ENCODE measurements at places on chromosomes 7 and 10.

GRCh38 chr7:23275912-23276311 is 23.2 kb upstream of the MALSU1 start:
- no peak for DNase-seq

GRCh38 chr10:86356296-86356695 is 10.3 kb downstream of the GRID1 start:
- no peak for DNase-seq

- DNase-seq, result no peak
These were observed 88.5 kb upstream of the TCERG1L start for GRCh38 chr10:131399981-131400380.

DNA sequence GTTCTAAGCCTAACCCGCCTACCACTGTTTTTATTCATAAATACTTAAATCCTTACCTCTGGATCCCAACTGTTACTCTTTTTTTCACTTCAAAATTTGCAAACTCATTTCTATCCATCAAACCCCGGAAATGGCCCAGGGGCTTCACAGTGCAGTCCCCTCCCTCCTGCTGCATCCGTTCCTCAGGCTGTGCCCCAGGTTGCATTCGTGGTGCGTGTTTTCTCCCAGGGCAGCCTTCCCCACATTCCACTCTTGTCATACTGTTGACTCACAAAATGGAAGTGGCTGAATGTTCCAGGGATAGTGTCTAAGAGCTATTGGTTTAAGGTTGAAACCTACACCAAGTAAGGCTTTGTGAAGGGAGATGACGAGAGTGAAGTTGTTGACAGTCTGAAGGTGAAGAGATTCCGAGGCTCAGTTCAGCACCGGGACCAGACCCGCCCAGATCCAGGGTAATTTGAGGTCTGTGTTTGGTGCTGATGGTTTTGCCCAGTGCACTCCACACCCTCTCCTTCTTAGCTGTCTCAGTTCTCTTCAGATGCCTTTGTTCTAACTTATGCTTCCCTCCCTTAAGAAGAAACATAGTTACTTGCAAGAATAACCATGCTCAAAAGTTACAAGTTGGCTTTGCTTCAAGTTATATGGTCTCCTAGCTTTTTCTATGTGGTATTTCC is 7.7 kb downstream of the INSIG1 start:
- no peak for DNase-seq

GRCh38 chr7:20435305-20435704 is 104.6 kb downstream of the ITGB8 start:
- DNase-seq, result no peak

- no peak for DNase-seq
These were observed 11.9 kb downstream of the TWIST1 start for GRCh38 chr7:19105546-19105945.

DNA sequence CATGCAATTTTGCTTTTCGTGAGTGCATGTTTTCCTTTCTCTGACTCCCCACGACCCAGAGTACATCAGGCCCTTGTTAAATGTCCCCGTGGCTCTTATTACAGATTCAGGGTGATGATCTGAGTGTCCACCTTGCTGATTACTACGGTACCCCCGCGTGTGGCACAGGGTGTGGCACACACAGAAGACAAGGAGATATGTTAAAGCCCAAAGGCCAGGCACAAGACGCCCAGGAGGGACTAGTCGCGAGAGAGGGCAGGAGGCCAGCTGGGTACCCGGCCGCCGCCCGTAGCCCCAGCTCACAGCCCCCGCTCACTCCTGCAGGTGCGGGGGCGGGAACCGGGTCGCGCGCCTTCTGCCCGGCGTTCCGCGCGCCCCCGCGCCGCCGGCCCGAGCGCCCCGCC is 281 bp upstream of the EXOC6 start:
- no peak for DNase-seq

GRCh38 chr7:9671979-9672917 is 1238.8 kb downstream of the NXPH1 start:
- DNase-seq, result no peak

DNA sequence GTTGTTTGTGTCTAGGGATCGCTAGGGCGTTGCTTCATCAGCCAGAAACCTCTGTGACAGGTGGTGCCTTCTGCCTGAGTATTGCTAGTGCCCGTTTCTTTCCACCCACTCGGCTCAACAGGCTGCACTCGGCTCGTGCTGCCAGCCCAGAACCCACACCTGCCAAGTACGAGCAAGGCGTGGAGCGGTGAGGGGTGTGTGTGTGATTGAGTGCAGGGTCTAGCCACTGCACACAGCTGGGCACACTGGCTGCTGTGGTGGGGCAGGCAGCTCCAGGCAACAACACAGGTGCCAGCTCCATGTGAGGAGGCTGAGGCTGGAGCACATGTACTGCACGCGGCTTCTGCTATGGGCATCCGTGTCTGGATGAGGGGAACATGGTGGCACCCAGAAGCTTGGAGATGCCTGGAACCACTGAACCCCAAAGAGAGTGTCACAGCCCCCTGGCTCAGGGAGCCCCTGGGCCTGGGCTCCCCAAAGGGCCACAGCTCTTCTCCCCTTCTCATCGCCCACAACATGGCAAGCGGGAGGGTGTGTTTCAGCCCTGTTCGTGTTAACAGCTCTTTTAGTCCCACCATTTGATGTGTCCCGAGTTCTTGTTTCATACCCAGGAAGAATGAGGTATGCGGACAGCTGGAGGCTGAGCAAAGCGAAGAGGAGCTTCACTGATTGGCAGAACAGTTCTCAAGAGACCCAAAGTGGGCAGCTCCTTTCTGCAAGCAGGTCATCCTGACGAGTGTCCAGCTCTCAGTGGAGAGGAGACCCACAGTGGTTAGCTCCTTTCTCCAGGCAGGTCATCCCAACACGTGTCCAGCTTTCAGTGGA is 78.1 kb downstream of the HDAC9 start:
- DNase-seq, result no peak

DNA sequence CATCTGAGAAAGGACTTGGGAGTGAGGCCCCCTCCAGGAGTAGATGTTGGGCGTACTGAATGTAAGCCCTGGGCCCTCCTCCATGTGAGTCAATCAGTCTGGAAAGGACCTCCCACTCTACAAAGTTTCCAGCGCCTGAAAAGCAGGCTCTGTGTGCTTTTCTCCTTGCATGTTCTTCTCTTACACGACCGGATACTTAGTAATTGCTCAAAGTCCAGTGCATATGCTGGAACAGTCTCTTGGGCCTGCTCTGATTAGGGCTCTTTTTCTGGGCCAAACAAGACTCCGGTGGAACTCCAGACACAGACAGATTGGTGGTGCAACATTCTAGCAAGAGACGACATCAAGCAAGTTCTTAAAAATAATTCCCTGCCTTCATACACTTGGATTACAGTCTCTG is 38.3 kb upstream of the RAPGEF5 start:
- no peak for DNase-seq

DNA sequence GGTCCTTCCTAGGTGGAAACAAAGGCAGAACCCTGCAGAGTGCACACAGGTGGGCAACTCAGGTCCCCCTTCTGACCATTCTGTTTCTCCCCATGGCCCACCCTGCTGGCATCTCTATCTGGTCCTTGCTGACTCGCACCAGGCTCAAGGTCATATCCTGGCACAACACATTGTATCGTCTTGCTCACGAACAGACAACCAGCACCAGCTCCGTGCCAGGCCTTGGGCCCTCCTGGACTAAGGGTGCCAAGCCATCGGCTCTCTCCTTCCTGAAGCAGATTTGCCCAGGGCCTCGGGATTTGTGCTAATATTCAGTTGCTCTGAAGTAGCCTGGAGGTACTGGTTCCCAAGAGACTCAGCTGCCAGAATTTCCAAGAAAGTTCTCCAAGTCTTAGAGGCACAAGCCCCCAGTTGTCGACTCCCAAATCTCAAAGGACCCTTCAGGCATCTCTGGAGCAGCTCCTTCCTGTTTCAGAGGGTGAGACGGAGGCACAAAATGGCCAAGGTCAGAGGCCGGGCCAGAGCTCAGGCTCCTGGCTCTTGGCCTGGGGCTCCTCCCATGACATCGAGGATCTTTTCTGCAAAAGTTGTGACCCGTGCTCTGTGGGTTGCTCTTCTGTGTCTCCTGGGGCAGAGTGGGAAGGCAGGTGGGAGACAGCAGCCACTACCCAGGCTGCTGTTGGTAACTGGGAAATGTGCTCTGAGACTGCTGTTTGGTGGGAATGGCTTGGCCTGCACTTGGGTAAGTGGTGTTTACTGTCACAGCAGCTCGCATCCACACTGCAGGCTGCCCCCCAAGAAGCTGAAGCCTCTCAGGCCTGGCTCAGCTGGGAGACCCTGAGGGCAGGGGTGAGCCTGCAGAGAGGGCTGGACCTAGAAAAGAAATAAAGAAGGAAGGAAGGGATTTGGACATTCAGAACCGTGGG is 121.3 kb downstream of the RGS10 start:
- no peak for DNase-seq

DNA sequence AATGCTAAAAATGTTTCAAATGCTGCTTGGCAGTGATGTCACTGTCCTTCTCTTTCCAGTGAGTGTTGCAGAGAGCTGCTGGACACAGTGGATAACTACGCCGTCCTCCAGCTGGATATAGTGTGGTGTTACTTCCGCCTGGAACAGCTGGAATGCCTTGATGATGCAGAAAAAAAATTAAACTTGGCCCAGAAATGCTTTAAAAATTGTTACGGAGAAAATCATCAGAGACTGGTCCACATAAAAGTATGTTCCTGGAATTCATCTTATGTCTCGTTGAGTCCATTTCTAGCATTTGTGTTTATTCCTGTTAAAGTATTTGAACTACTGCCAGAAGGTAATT is 25.2 kb downstream of the NUB1 start:
- DNase-seq, result no peak

GRCh38 chr10:14017467-14017866 is 313.3 kb downstream of the FRMD4A start:
- no peak for DNase-seq

DNA sequence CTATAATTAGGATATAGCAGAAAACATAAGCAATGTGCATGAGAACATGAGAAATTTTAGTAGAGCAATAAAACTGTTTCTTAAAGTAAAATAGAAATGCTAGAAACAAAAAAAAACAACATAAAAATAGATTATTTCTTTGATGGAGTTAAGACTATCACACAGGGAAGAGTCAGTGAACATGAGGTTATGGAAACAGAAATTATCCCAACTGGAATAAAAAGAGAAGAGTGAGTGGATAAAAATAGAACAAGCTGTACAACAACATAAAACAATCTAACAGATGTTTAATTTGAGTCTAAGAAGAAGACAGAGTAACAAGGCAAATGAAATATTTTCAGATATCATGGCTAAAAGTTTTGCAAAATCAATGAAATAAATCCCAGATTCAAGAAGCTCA is 7.5 kb upstream of the OR6B1 start:
- no peak for DNase-seq

DNA sequence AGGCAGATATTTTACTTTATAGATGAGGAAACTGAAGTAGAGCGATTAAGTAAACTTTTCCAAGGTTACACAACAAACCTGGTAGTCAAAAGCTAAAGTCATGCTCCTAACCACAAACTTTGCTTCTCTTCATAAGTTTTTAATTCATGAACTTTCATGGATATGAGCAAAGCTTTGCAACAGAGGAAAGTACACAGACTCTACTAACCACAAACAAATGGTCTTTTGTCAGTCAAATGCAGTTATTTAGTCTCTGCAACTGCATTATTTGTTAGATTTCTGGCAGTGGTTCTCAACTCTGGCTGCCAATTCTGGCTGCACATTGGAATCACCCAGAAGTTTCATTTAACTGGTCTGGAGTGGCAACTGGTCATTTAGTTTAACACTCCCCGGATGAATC is 140.6 kb upstream of the TMEM168 start:
- no peak for DNase-seq

DNA sequence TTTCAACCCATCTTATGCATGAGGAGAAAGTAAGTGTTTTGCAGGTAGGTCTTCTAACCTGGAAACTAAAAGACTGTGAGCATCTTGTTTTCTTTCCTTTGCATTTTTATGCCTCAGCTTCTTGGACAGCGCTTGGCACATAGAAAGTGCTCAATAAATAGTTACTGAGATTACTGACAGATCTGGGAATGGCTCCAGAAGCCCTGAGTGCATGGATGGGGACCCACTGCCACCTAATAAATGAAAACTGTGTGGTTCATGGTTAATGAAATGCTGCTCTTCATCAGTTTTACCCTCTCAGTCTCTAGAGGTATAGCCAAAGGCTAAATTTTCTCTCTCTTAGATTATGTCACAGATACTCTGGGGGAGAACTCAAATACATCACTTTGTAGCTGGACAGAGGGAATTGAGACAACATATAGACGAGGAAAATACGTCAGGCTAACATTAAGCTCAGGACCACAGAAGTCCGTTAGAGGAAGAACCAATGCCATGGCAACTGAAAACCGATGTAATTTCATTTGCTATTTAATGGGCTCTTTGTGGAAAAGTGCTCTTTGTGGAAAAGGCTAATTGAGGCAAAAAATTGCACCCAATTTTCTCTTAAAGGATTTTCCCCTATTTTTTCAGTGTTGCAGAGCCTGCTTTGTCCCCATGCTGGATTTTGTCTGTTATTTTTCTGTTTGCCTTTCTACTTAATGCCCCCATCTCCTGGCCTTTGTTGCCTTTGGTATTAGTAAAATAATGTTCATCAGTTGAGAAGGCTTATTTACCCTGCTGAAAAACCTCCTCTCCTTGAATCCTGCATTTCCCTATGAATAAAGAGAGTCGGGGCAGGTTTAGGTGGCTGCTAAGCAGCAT is 17.8 kb downstream of the ASB4 start:
- DNase-seq, result no peak

GRCh38 chr7:30713392-30713791 is 31.1 kb upstream of the CRHR2 start:
- no peak for DNase-seq

- no peak for DNase-seq
These were observed 23.3 kb downstream of the MMS19 start for GRCh38 chr10:97474918-97475317.

GRCh38 chr7:438916-439315 is 80.7 kb downstream of the PDGFA start:
- no peak for DNase-seq

DNA sequence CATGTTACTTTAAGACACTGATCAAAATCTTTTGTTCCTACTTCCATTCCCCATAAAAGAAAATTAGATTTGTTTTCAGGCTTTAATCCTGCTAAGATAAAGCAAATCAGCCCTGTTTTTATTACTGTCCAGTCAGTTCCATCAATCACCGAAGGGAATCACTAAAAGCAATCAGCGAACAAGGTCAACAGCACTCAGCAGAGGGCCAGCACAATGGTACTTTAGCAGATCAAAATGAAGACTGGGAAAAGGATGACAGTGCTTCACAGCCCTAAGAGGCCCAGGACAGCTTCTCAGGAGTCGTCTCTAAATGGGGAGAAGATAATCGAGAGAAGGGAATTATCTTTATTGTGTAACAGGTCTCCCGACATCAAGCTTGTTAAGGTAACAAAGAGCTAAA is 32.7 kb downstream of the SEM1 start:
- DNase-seq, result no peak

DNA sequence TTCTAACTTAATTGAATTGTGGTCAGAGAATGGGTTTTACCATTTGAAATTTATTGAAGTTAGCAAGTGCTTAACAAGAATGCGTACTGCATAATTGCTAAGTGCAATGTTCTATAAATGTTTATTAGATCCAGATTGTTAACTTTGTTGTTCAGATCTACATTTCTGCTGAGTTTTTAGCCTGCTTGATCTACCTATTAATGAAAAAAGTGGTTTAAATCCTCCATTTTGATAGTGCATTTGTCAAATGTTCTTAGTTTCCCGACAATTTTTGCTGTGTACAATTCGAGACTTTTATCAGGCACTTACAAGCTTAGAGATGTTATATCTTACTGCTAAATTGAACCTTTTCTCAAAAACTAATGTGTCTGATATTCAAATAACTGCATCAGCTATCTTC is 156.4 kb upstream of the ADCY1 start:
- DNase-seq, result no peak

- DNase-seq, result no peak
These were observed 28.9 kb downstream of the SLC26A4 start for GRCh38 chr7:107689553-107689952.
